NCI-H187 (cell line): ENCODE measurements at places on chromosomes 6 and 20.

DNA sequence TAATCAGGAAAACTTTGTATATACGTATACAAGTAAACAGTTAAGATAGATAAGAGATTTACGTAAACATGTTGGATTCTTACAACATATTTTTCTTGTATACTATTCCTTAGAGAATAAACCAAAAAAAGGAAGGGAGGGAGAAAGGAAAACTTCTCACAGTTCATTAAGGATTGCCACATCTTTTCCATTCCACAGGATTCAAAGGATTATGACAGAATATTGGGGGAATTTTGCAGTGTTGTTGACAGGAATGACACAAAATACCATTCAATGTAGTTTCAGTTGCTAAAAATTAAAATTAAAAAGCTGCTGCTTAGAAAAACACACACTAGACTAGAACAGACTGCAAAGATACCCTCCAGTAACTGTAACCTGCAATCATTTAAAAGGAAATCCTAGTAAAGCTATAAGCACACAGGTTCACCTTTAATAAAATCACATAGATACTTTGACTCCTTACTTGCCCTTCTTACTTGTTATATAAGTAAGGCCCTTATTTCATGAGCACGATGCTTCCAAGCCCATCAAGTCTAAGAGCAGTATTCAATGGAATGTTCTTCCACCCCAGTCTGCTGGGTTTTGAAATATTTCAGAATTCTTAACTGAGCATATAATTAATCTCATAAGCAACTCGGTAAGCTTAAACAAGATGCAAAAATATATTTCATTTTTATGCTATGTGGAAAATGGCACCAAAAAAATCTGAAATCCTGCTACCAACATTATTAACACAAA, 107.8 kb downstream of the SMLR1 start:
- no peak for DNase-seq

- DNase-seq, result no peak
Measured at GRCh38 chr6:149081281-149081680, 236.2 kb upstream of the TAB2 start.

DNA sequence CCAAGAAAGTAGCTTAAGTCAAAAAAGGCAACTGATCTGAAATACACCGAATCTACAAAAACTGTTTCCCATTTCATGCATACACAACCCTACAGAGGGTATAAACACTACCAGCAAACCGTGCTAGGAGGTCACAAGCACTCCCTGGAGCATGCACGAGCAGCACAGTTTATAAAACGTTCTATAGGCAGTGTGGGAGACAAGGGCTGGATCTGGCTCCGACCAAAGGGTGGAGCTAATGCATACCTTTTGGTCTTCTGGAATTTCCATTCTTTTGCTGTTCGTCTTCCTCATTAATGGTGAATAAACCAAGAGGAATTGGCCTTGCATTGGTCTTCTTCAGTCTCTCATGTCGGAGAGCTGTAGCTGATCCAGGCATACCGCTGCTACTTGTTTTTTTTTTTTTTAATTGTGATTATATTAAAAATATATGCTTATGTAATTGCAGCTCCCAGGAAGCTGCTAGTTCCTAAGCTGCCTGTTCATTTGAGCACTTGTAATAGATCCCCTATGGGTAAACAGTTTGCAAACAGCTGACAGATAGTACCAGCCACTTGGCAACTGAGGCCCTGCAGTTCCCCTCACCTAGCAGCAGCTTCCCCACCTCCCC, 24.5 kb downstream of the MAP7 start:
- DNase-seq, result no peak

GRCh38 chr20:39109933-39110818, 148.0 kb downstream of the DHX35 start:
- peak; percentile 24 for DNase-seq

DNA sequence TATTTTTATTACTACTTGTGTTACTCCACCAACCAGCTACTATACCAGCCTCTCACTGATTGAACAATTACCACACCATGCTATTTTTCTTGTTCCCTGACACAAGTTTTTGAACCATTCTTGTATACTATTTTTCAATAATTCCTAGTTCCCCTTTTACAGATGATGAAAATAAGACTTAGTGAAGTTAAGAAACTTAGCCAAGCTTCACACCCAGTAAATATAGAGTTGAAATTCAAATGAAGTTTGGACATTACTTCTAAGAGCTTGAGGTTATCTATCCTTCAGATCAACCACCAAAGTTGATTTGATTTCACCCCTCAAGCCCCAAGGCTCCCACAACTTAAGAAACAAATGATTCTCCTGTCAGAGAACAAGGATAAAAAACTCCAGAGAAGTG, 13.1 kb upstream of the BCAS1 start:
- no peak for DNase-seq

DNA sequence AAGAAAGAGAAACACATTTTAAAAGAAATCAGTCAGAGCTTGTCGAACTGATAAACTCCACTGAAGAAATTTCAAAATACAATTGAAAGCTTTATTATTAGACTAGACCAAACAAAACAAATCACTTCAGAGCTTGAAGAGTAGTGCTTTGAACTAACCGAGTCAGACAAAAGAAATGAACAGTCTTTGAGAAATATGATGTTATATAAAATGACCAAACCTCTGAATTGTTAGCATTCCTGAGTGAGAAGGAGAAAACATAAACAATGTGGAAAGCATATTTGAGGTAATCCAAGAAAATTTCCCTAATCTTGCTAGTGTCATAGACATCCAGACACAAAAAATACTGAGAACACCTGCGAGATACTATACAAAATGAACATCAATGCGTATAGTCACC, 13.2 kb upstream of the CST4 start:
- no peak for DNase-seq

GRCh38 chr20:1215386-1216170, 10.3 kb upstream of the RAD21L1 start:
- DNase-seq, result no peak

DNA sequence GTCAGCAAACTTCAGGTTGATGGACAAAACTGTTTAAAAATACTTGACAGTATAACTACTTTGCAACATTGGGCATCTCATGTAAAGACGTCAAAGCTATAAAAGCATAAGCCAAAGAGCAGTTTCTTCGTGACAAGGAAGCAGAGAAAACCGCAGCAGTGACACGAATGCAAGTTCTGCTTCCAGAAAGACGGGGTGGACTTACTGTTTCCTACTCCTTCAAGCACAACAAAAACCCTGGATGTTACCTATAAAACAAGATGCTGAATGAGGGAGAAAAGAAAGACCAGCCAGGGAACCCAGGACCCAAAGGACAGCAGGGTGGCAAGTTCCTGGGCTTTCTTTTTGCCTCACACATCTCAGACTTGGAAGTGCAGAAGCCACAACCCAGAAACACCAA, 98.0 kb downstream of the DLL1 start:
- no peak for DNase-seq

GRCh38 chr6:71349395-71349794, 60.8 kb downstream of the OGFRL1 start:
- DNase-seq, result no peak

DNA sequence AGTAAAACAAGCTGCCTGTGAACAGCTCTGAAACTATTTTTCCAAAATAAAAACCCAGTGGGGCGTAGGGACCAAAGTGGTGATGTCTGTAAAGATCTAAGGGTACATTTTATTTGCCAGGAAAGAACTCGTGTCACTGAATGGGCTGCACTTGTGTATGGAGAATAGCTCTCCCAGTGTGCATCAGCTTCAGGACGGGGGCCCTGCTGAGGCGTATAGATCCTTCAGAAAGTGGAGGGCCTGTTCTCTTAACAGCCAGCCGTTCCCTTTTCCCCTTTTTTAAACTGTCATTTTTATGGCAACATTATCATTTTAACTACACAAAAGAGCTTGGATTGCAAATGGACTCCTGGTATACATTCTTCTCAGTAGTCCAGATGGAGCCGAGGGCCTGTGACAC, 137.3 kb downstream of the TMEM242 start:
- no peak for DNase-seq

DNA sequence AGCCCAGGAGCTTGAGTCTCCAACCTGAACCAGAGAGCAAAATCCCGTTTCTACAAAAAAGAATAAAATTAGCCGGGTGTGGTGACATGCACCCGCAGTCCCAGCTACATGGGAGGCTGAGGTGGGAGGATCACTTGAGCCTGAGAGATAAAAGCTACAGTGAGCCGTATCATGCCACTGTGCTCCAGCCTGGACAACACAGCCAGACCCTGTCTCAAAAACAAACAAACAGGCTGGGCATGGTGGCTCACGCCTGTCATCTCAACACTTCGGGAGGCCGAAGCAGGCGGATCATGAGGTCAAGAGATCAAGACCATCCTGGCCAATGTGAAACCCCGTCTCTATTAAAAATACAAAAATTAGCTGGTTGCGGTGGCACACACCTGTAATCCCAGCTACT, 11.4 kb upstream of the PTCRA start:
- DNase-seq, result no peak

DNA sequence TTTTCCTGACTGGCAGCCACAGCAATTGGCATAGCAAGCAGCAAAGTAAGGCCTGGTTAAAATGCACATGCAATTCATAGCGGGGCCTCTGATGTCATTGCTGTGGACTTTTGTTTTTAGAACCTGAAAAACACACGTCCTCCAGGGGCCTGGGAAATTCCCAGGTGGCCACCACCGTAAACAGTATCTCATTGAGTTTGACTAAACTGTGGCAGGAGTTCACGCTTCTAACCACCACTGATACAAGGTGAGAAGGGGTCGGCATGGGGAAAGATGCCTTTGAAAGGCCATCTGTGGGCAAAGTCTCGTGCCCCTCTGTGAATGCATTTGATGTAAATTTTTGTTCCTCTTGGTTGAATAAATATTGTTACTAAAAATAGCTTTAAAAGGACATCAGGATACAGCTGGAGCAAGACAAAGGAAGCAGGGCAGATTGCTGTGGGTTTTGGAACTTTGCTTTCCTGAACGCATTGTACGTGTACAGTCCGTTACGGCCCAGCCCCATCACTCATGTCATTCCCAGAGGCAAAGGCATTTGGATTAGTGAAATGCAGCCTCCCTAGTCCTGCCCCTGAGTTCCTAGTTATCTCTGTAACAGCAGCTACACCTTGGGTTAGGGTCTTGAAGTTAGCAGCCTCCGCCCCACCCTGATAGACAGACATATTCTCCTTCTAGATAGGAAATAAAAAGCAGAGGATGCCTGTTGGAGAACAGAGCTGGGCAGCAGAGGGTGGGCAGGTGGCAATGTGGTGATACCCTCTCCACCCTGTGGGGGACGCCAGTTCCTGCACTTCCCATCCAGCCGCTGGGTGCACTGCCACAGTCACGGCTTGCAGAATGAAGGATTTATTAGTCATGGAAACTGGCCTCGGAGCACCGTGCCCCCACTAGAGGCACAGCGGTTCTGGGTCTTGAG, 80.3 kb downstream of the ZDHHC14 start:
- DNase-seq, result no peak

- DNase-seq, result no peak
Measured at GRCh38 chr6:125030969-125031368, 68.7 kb downstream of the RNF217 start.

DNA sequence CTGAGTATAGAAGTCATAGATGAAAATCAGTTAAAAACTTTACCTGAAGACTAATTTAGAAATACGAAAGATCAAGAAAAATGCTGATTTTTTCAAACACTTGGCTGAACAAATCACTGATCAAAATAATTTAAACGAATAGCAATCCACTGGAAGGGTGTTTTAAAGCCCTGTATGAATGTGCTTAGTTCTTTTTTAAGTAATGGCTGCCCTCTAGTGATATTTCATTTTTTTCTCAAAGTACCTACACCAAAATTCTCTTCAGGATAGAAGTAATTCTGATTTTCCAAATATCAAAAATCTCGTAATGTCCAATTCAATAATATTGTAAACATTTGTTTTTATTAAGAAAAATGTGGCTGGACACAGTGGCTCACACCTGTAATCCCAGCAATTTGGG, 32.5 kb downstream of the AKAP7 start:
- DNase-seq, result no peak

GRCh38 chr6:169370054-169370453, 116.4 kb upstream of the THBS2 start:
- no peak for DNase-seq

DNA sequence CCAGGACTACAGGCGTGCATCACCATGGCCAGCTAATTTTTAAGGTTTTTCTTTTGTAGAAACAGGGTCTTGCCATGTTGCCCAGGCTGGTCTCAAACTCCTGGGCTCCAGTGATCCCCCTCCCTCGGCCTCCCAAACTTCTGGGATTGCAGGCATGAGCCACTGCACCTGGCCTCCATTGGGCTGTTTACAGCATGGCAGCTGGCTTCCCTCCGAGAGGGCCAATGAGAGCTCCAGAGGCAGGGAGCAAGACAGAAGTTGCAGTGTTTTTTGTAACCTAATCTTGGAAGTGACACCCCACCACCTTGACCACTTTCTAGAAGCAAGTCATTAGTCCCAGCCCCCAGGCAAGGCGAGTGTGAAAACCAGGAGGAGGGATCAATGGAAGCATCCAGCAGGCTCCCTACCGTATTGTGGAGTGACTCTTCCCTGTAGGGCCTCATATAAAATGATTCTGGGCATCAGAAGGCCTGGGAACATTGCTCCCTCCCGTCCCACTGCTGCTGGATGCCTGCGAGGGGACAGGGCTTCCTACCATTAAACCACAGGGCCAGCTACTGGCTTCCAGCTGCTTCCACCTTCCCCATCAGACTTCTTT, 144.4 kb downstream of the ZDHHC14 start:
- no peak for DNase-seq

DNA sequence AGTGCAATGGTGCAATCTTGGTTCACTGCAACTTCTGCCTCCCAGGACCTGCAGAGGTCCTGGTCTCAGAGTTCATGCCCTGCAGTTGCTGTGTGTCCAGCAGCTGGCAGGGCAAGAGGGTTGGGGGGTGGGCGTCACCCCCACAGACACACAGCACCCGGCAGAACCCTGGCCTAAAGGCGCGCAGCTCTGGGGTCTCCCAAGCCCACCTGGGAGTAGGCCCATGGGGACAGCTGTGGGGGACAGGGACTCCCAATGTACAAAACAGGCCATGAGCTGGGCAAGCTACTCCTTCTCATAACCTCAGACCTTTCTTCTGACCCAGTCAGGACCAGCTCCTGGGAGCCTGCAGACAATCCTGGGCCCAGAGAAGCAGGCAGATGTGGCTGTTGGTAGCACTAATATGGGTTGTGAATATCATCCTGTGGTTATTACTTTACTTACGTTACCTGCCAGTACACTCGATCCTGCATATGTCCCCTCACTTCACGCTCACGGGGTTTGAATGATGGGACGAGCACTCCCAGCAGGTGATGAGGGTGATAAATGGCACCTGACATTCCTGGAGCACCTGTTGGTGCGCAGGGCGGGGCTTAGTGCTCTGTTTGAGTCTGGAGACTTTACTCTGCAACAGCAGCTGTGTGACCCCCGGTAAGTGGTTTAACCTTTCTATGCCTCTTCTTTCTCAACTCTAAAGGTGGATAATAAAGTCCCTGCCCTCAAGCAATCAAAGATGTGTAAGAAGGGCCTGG, 39.9 kb upstream of the SULF2 start:
- peak; percentile 85 for DNase-seq

- DNase-seq, result no peak
Measured at GRCh38 chr20:54512694-54513093, 37.3 kb downstream of the DOK5 start.

DNA sequence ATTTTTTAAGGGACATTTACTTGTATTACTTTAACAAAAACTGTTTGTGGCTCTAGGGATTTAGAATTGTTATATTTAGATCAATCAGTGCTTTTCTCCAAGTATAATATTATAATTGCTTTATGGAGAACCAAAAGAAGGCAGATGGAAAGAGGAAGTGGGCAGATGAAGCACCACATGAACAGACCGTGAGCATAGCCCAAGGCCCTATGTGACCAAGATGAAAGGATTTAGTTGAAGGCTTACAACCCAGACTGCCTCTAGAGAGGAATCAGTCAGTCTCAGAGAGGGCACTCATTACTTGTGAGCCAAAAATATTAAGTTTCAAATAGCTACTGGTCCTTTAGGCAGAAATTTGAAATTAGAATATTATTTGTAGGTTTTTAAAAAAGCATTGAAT, 102.3 kb upstream of the IMPG1 start:
- DNase-seq, result no peak
